Vagina (tissue), 2 donors: ENCODE measurements at places on chromosomes 1 and 21.

- DNase-seq: no peak
Measured at GRCh38 chr1:63619558-63619957, 26.3 kb downstream of the PGM1 start.

DNA sequence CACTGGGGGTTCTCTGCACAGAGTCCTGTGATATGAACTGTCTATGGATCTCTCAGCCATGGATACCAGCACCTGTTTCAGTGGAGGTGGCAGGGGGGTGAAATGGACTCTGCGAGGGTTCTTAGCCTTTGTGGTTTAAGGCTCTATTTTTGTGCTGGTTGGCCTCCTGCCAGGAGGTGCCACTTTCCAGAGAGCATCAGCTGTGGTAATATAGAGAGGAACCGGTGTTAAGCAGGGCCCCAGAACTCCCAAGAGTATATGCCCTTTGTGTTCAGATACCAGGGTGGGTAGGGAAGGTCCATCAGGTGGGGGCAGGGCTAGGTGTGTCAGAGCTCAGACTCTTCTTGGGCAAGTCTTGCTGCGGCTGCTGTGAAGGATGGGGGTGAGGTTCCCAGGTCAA lies 330.0 kb upstream of the PLD5 start:
- no peak for DNase-seq

DNA sequence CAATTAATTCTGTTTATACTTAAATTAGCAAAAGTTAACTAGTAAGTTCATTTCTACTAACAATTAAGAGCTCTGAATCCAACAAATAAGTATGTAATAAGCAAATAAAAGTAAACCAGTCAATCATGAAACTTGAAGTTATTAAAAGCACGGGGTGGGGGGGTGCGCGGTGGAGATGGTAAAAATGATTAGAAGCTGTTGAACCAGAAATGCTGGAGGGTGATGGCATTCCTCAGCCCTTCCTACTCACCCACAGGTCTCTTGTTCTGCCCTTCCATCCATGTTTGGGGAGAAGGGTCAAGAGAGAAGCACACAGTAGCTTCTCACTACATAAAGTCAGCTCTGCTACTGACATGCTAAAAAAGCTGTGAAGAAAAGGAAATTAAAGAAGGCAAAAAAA lies 63.5 kb downstream of the AKT3 start:
- DNase-seq: no peak

DNA sequence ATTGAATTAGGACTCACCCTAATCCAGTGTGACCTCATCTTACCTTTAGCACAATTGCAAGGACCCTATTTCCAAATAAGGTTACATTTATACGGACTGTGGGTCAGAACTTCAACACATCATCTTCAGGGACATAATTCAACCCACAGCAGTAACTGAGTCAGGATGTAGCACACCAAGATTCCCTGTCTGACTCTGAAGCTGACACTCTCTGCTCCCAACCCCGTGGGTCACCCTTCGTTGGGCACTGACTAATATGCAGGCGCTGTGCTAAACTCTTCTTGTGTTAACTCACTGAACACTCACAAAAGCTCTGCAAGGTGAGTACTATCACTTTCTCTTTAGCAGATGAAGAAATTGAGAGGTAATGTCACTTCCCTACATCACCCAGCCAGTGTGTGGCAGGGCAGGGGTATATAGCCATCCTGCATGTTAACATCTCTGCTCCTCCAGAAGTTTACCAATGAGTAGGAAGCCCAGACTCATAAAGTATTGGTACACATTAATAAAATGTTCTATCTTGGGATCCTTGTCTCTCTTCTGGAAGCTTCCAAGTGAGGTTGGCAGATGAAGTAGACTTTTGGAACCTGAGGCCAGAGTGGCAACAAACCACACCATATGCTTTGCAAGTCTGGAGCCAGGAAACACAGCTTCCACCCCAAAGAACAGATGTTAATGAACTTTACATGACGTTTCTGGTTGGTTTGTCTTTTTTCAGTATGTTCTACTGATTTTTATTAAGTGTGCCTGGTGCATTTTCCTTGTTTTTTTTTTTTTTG lies 139.2 kb upstream of the KLHDC7A start:
- DNase-seq: no peak

DNA sequence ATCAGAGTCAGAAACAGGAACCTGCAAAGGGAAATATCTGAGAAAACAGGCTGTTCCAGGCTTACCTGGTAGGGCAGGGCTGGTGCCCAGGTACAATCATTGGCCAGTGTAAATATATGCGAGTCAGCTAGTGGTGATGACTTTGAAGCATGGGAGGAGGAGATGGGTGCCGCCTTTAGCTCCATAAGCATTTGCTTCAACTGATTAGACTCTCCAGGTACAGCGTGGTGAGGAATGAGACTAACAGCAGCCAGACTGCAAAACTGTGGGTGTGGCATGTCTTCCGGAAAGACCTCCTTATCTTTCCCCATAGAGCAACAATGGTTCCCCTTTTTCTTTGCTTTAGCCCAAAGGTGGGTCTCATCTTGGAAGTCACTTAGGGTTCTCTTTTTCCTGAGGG lies 137.2 kb downstream of the LRIG2 start:
- DNase-seq: no peak

DNA sequence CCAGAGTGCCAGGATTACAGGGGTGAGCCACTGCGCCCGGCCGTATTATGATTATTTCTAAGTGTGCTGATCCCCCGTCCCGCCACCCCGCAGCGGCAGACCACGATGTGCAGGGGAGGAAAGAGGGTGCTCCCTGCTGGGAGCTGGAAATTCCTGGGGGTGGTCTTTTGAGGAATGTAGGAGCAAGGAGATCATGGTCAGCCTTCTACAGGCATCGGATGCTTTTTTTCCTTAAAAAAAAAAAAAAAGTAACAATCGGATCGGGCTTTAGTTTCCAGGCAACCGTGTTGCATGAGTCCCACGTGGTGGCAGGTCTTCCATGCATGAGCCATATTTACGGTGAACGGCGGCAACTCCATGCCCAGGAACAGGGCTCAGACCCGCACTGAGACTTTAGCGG lies 74.2 kb upstream of the COX20 start:
- no peak for DNase-seq

- DNase-seq: no peak
Measured at GRCh38 chr1:23544444-23545389, 13.7 kb upstream of the E2F2 start.

DNA sequence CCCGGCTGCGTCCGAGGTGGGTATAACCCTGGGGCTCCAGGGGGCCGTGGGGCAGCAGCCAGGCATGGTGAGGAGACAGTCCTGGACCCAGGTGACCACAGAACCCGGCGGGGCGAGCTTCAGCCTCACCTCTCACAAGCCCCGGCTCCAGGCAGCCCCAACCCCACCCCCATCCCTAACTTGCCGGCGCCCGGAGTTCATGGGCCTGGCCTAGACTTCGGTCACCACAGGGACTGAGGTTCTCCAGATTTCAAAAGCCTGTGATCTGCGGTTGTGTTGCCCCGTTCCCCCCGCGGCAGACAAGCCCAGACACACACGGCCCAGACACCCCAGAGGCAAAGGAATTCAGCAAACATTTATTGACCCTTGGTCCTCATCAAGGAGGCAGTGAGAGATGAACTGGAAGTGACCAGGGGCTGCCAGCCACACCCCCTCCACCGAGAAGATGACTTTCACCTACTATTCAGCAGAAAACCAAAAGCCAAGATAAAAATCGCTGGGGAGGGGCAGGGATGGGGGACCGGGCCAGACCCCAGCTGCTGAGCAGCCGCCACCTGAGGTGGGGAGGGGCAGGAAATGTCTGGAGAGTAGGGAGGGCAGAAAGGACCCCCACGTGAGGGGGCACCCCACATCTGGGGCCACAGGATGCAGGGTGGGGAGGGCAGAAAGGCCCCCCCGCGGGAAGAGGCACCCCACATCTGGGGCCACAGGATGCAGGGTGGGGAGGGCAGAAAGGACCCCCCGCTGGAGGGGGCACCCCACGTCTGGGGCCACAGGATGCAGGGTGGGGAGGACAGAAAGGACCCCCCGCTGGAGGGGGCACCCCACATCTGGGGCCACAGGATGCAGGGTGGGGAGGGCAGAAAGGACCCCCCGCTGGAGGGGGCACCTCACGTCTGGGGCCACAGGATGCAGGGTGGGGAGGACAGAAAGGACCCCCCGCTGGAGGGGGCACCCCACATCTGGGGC lies 3.9 kb downstream of the HES4 start:
- no peak for DNase-seq

DNA sequence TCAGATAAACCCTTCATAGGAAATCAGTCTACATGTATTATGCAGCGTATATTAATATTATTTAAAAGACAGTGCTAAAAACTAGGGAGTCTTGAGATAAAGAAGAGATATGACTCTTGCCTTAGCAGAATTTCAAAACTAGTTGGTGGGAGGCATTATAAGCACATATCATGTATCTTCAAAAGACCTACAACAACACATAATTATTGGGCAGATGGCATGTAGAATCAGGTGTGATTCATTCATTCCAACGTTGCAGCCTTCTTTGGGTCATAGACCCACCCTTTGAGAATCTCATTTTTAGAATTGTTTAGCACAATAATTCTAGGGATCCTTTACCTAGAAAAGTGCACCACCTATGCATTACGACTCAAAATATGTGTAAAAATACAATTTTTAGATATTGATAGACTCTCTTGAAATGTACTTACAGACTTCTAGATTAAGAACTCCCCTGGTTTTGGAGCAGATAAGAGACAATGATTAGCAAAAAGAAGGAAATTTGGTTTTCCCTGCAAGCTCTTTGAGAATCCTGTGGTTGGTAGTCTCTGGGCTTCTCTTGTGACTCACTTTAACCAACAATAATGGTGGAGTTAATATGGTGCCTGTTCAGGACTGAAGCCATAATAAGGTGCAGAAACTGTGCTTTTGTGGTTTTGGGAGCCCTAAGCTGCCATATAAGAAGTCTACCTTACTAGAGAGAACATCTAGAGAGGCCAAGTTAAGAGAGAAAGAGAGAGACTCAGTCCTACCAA lies 85.3 kb upstream of the RGS4 start:
- DNase-seq: no peak

DNA sequence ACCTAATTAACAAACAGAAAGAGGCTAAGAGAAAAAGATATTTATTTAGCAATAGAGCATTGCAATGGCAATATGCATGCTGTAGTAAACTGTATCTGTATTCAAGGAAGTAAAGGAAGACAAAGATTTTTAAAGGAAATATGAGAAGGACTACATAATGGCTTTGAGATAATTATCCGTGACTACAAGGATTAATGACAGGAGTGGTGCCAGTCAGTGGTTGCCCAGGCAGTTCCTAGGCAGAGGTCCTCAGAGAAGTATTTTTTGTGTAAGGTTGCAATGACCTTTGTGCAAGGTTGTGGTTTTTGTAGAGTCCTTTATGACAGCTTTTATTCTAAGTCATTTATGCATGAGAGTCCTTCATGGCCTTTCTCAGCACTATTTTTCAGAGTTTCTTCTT lies 711.1 kb upstream of the CHRM3 start:
- DNase-seq: no peak

GRCh38 chr1:217431395-217431794 lies 199.5 kb downstream of the GPATCH2 start:
- no peak for DNase-seq

- no peak for DNase-seq
Measured at GRCh38 chr1:46455951-46456350, 33.7 kb upstream of the DMBX1 start.

DNA sequence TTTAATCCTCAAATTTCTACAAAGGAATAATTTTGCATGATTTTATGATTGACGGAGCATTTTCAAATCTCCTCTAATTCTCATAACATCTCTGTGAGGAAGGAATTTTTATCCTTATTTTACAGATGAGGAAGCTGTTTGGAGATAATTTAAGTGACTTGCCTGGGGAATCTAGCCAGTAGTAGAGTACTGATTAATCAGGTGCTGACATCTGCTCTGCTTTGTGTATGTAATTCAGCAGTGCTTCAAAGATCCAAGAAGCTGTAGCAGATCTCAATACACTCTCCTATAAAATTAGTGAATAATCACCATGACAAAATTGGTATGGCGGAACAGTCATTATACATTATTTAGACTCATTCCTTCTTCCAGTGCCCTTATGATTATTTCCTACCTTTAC lies 46.0 kb downstream of the DPH5 start:
- DNase-seq: no peak

GRCh38 chr1:172185211-172185610 lies 235.3 kb upstream of the C1orf105 start:
- DNase-seq: no peak

DNA sequence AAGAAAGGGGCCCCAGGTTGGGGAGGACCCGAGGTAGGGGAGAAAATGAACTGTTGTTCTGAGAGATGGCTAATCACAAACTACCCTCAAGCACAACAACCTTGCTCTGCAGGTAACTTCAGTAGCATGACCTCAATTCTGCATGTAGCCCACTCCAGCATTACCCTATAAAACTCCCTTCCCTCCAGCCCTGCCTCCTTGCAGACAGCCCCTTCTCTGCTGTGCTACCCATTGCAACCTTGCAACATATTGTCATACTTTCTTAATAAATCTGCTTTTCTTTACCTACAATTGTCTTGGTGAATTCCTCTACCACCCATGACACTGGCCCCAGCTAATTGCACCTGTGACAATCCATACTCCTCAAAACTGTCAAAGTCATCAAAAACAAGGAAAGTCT lies 428.9 kb downstream of the MATN1 start:
- DNase-seq: peak; percentile 32

DNA sequence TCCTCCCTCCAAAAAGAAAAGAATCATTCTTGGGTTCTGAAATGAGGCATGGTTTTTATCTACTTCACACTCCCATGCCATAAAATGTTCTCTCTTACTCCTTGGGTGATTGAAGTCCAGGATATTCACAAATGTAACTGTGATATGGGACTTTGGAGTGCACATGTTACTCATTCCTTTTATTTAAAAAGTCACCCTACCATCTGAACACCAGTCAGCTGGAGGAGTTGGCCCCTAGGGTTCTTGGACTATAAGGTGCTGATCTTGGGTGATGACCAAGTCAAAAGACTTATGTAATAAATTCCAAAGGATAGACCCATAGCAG lies 128.4 kb downstream of the CLIC6 start:
- no peak for DNase-seq

DNA sequence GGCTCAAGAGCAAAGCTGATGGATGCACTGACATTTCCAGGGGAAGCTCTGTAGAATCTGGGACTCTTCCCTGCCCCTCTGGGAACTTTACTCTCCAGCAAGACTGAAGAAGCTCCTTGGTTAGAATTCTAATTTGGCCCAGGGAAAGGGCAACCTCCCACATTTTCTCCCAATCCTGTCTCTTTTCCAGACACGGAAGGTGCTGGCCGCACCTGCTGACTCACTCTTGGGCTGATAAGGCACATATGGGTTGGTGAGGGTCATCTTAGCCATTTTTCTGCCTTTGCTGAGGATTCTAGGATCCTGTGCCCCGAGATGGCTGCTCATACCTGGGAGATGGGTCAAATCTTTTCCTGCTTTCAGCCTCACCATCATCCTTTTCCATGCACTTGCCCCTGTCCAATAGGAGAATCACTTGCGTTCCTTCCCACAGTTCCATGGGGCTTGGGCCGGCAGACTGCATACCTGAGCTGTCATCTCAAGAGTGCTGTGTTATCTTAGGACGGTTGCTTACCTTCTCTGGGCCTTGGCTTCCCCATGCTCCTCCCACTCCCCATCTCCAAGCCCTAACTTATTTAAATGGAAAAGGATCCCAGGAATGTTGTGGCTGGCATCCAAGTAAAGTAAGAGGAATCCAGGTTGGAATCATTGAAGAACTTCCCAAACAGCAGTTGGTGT lies 1.3 kb downstream of the TINAGL1 start:
- DNase-seq: no peak
